ENCODE measurements at places on chromosomes 3 and 15.

- DNase-seq = no peak
These were observed 76.0 kb downstream of the SLCO3A1 start for GRCh38 chr15:91929509-91929908.

DNA sequence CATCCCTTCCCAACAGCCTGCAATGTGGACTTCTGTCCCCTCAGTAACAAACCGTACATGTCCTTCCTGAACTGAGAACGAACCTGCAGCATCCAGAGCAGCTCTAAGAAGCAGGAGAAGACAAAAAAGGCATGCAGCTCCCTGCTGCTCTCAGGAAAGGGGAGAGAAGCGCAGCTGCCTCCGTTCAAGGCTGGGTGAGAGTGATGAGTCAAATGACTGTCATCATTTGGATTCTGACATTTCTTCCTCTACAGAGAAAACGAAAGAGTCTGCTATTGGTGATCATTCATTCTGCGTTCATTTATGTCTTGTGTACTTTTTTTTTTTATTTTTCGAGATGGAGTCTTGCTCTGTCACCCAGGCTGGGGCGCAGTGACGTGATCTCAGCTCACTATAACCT is 677.8 kb downstream of the FHIT start:
- DNase-seq = no peak

DNA sequence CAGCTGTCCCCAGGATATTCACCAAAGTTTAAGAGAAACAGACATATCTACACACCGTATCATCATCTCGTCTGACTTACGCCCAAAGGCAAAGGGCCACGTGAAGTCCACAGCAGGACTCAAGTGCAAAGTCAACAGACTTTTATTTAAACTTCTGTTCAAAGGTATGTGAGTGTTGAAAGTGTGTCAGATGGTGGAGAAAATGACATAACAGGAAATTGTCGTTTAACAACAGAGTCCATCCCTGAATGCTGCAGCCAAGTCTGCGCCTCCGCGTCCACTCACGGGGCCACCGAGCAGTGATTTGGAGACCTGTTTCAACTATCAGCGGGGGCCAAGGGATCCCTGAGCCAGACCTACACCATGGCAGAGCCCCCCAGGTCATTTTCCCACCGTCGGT is 165.6 kb downstream of the XXYLT1 start:
- no peak for DNase-seq

DNA sequence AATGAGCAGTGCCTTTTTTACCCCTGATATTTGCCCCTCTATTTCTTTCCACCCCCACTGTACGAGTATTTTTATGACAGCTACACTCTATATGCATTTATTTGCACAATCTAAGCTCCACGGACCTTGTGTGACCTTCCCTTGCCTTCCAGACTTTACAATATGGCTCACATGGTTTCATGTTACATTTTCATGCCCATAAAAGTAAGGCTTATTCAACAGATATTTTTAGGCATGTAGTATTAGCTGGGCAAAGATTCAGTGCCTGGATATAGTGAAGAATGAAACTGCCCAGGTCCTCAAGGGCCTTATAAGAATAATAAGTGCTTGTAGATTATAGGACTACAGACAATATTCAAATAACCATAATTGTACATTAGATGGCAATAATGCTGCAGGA is 481.9 kb upstream of the CNTN4 start:
- no peak for DNase-seq

GRCh38 chr15:72077950-72078349 is 40.0 kb downstream of the MYO9A start:
- no peak for DNase-seq

GRCh38 chr3:67587811-67588210 is 66.6 kb downstream of the SUCLG2 start:
- no peak for DNase-seq

- no peak for DNase-seq
These were observed 10.4 kb downstream of the SOX2 start for GRCh38 chr3:181722156-181722555.

DNA sequence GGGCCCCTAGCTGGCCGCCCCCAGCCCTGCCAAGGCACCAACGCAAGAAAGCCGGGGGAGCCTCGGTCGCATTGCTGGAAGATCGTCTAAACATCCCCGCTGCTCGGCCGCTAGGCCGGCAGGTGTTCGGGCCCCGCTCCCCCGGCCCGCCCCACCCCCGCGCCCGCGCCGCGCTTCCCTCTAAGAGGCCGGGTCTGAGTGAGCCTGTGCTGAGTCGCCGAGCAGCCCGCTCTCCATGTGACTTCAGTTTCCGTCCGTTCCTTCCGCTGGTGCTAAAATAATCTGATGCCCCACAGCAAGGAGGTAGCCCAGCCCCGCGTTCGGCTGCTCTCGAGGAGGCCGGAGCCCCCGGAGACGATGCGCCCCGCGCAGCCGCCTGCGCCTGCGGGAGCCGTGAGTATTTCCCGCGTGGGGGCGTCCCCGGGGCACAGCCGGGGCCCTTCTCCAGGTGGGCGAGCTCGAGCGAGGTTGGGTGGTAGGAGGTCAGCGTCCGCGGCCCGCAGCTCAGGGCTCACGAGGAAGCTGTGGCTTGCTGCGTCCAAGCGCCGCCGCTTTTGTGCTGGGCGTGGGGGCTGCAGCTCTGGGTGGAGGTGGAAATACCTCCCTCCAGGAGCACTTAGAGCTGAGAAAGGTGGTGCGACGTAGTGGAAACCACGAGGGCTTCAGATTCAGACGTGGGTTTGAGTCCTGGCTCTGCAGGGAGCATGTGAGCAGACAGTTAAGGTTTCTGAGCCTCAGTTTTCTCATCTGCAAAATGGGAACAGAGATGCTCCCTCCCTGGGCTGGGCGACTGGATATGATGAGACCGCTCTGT is at the start of gene NRROS:
NRROS (plus strand) TSS at position 212 of the 814 bp plus-strand sequence. CDS start 14,846 bp downstream, outside the sequence.
- DNase-seq = peak; percentile 84

- no peak for DNase-seq
These were observed 58.7 kb upstream of the ARHGEF26 start for GRCh38 chr3:154062513-154062912.

DNA sequence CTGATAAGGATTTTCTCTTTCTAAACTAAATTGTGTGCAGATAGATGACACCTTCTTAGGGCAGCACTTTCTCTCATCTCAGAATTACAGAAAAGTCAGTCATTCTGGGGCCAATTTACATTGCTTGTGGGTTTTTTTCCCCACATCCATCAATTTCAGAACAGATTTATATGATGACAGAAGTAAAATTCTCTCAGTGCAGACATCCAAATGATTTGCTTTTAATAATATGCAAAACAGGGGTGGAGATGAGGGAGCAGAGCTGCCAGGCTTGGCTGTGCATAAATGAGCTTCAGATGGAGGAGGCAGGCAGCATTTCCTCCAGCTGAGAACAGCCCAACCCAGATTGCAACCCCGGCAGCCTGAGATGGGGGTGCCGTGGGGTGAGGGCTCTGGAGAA is 44.0 kb downstream of the EDEM1 start:
- DNase-seq = no peak

- DNase-seq = no peak
These were observed 843.8 kb downstream of the VGLL3 start for GRCh38 chr3:86147119-86147518.

DNA sequence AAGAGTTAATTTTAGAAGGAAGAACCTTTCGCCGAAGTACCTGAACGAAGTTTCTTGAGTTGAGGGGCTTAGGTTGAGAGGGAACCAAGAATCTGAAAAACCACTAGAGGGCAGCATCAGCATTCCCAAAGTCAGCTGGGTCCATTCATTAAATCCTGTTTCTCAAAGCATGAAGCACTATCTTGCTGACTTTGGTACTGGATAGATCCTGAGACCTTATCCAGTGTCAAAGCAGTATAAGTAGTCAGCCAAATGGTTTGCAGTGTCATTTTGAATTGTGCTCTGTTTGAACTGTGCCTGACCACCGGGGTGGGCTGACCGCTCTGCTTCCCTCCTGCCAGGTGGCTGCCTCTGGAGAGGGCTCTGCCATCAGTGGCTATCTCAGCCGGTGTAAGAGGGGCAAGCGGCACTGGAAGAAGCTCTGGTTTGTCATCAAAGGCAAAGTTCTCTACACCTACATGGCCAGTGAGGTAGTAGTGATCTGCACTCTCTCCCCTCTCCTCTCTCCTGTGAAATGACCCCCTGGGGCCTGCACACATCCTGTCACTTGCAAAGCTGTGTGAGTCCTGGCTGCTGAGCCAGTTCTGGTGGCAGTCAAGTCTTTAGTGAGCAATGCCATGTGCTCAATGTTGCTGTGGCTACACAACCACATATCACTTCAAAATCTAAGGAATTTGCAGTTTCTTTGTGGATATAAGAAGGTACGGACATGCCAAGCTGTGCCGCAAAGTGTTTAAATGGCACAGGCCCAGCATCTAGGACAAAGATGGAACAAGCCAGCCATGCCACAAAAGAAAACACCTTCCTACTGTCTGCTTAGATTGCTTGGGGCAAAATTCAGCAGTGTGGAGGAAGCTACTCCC is 21.4 kb upstream of the NR2C2 start:
- no peak for DNase-seq

DNA sequence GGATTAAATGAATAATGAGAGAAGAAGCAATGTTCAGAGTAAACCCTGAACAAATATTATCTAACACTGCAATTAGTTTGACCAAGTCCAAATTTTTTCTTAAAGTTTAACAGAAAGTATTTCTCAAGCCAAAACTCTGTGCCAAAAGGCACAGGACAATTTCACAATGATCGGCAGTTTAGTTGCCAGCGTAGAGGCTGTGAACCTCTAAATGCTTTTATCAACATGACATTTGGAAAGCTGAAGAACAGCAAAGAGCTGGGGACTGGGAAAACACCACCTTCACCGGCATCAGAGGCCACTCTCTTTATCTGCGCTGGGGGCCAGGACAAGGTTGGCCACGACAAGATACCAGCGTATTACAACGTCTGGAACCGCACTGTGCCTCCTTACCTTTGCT is 125.6 kb downstream of the ADAMTS17 start:
- DNase-seq = no peak

DNA sequence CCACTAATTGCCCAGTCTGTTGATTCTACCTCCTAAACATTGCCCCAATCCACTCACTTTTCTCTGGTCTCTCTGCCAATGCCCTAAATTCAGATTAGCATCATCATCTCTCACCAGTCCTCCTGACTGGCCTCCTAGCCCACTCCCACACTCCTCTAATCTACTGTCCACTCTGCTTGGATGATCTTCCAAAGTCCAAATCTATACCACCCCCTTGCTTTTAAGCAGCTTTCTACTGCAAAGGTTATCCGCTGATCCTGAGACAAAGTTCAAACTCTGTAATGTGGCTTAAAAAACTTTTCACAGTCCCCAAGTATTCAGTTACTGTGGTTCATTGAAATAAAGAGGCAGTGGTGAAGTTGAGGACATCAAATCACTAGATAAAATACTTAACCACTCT is 37.6 kb downstream of the SNX4 start:
- no peak for DNase-seq

DNA sequence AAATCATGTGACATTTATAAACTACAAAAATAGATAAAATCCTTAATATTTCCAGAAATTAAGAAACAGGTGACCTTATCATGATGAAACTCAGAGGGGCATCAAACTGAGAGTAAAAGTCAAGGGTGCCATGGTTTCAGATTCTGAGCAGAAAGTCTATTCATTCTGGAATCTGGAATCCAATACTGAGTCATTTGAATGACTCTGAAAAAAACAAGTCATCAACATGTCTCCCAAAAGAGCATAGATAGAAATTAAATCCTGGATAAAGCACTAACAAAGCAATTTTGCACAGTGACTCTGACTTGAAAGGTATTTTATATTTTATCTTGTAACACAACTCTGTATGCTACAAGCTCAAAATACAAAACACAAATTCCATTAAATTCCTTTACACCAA is 23.4 kb downstream of the STAC start:
- no peak for DNase-seq

- DNase-seq = no peak
These were observed 15.3 kb downstream of the PLXNB1 start for GRCh38 chr3:48414376-48415250.

DNA sequence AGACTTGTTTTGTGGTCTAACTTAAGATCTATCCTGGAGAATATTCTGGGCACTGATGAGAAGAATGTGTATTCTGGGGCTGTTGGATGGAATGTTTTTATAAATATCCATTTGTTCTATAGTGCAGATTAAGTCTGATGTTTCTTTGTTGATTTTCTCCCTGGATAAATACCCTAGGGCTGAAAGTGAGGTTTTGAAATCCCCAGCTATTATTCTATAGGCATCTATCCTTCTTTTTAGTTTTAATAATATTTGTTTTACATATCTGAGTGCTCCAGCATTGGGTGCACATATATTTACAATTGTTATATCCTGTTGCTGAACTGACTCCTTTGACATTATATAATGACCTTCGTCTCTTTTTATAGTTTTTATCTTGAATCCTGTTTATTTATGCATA is 42.9 kb downstream of the GALK2 start:
- DNase-seq = no peak

GRCh38 chr3:177471733-177472480 is 274.6 kb upstream of the TBL1XR1 start:
- DNase-seq = no peak

- DNase-seq = no peak
These were observed 109.9 kb downstream of the TLE3 start for GRCh38 chr15:69987492-69988489.

DNA sequence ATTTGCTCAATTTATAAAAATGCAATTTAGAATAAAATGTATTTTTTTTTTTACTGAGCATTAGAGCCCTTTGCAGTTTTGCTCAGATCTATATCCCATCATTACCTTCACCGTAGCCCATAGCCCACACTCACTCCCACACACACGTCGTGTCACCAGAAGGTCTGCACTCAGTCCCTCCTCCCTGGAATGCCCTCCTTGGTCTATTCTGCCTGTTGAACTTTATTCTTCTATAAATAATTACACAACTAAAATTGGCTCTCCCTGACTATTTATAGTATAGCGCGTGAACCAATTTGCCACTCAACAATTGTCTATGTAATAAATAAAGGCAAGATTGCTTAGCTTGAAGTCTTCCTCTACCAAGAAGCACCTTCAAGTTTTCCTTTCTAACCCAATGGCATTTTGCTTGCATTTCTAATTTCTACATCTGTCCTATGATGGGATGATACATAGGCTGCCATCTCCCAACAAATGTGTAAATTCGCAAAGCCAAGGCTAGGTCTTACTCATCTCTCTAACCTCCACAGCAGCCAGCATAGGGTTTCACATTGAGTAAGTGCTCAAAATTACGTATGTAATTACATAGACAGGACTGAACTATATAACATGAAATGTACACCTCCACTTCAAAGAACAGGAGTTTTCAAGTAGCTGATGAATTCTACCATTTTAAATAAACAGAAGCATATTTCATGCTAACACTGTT is 172.0 kb upstream of the HES1 start:
- no peak for DNase-seq

DNA sequence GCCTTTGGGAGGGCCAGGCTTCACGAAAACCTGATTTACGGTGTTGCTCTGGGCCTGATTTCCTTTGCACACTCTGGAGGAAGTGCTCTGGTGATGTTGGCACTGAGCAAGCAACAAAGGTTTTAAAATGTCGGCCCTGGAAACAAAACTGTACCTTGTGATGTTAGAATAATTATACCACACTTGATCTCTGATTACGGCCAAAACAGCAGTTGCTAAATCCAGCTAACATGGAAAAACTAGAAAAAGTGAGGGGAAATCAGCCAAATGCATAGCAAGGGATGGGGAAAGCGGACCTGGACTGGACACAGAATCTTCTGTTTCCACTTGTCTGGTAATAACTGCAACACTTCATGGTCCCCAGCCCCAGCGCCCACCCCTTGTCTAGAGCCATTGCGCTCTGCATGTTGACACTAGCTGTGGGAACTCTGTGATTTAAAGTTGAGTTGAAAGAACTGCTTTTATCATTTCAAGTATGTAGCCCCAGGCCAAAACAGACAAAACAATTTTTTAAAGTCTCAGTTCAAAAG is 120.1 kb downstream of the VGLL4 start:
- DNase-seq = no peak
